ENCODE measurements at places on chromosomes 11 and 22.

- DNase-seq, result no peak
Measured at GRCh38 chr11:23192256-23192655, 332.0 kb upstream of the CCDC179 start.

DNA sequence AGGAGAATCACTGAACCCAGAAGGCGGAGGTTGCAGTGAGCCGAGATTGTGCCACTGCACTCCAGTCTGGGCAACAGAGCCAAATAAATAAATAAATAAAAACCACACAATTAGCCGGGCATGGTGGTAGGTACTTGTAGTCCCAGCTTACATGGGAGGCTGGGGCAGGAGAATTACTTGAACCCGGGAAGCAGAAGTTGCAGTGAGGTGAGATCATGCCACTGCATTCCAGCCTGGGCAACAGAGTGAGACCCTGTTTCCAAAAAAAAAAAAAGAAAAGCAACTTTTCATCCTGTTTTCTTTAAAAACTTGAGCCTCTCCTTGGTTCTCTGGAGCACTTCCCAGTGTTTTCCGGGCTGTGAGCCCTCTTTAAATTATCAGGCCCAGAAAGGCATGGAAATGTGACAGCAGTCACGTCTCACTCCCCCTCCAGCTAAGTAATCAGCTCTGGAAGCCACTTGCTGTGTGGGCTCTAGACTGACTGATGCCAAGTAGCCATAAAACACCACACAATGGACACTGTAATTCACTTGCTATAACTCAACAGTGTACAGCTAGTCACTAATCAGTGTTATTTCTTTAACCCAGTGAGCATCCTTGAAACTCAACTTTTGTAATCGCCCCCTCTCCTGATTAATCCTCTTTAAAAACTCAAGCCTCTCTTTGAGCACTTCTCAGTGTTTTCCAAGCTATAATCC, 13.0 kb upstream of the MCHR1 start:
- DNase-seq, result no peak

- no peak for DNase-seq
Measured at GRCh38 chr22:32558681-32559355, 84.2 kb downstream of the FBXO7 start.

- DNase-seq, result no peak
Measured at GRCh38 chr11:123168955-123169484, 26.0 kb downstream of the CLMP start.

DNA sequence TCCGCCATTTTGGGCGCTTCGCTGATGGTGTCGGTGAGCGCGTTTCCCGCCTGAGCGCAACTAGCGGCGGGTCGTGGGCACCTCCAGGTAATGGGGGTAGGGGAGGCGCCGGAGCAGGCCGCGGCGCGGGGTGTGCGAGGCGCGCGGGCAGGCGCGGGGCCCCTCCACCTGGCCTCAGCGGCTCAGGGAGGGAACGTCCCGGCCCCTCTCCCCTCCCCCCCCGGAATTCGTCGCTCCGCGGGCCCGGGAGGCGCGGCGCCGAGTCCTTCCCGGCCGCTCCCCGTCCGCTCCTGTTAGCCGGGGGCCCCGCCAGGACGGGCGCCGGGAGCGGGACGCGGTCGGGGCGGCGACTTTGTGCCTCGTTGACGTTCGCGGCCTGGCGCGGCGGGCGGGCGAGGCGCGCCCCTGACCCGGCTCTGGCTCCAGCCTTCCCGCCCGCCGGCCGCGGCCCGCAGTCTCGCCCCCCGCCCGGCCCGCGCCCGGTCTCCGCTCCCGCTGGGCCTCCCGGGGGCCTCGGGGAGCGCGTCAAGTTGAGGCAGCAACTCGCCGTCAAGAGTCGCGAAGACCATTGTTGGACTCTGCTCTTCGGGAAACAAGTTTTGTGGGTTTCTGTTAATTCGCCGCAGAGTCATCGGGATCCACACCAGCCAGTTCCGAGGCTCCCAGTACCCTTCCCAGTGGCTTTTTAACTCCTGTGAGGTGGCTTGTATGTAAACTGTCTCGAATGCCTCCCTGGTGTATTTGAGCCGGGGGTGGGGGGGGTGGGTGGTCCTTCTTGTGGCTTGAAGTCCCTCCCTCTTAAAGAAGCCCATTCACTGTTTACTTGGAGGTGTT, at the start of gene PPP6R3:
Gene PPP6R3, plus strand, starts transcription at position 12 of the 834 bp plus-strand sequence. CDS start 76,913 bp downstream, outside the sequence.
- DNase-seq, result no peak

DNA sequence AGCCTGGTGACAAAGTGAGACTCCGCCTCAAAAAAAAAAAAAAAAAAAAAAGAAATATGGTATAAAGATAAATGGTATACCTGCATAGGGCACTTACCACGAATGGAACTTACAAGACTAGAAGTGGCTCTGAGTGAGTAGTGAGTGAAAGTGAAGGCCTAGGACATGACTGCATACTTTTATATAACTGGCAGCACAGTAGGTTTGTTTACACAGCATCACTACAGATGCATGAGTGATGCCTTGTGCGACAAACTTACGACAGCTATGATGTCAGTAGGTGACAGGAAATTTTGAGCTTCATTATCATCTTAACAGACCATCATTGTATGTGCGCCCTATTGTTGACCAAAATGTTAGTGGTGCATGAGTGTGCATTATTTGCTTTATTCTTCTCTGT, 17.7 kb downstream of the XRCC6 start:
- no peak for DNase-seq

GRCh38 chr11:35182317-35182939, 43.5 kb downstream of the CD44 start:
- DNase-seq, result no peak

GRCh38 chr11:46050662-46051061, 70.6 kb downstream of the PHF21A start:
- DNase-seq, result no peak

- DNase-seq, result no peak
Measured at GRCh38 chr11:16587670-16588069, 150.8 kb upstream of the C11orf58 start.

DNA sequence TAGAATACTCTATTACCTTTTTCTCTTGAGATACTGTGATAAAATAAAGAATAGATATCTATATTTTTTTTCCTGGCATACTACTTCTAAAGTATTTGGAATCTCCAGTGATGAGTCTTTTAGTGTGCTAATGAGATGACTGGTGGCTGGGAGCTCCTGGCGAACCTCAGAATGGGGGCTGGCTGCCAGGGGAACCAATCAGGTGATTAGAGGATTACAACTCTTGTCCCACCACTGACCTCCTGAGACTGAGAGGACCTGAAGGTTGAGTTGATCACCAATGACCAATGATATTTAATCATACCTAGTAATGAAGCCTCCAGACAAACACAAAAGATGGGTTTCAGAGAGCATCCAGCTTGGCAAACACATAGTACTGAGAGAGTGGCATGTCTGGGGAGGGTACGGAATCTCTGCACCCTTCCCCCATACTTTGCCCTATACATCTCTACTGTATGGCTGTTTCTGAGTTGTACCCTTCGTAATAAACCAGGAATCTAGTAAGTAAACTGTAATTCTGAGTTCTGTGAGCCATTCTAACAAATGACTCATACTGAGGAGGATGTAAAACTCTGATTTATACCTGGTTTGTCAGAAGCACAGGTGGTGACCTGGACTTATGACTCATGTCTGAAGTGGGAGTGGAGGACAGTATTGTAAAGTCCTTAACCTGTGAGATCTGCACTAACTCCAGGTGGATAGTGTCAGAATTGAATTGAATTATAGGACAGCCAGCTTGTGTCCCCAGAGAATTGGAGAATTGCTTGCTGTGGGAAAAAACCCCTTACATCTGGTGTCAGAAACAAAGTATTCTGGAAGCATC, 325.3 kb upstream of the LRRC4C start:
- DNase-seq, result no peak

- DNase-seq, result no peak
Measured at GRCh38 chr11:126137136-126137535, 74.3 kb downstream of the RPUSD4 start.

- DNase-seq, result no peak
Measured at GRCh38 chr22:48566741-48567140, 1260.9 kb downstream of the BRD1 start.
